RPMI7951 (cell line): ENCODE measurements at places on chromosomes 6 and 20.

- DNase-seq, result no peak
Measured at GRCh38 chr6:122676146-122676545, 65.9 kb downstream of the PKIB start.

DNA sequence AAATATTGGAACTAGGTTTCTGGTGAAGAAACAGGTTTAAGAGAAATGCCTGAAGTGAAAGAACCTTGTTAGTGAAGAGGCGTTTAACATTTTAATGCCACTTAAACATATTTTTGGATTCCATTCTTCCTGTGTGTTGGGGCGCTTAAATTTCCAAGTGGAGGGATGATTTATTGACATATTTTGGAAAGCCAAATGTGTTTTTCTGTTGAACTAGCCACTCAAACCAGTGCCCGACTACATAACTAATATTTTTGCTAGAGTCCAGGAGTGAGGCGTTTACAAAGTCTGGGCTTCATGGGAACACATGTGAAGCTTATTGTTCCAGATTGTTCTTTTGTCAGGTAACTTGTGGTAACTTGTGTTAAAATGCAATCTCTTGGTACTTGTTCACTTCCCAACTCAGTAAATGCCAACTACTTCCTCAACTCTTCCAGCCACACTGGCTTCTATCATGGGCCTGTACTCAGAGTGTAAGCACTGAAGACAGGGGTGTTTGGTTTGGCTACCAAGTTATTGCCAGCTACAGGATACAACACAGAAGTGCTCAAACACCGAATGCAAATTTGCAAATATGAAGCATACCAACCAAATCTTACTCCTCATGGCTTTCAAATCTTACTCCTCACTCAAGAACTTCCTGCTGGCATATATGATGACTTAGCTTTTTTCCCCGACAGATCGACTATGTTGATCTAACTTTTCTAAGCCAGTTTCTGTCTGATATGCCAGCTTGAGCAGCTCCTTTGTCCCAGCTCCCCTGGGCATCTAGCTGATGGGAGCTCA, 2.0 kb upstream of the ZNFX1 start:
- no peak for DNase-seq

GRCh38 chr6:78842953-78843352, 24.4 kb upstream of the IRAK1BP1 start:
- no peak for DNase-seq

DNA sequence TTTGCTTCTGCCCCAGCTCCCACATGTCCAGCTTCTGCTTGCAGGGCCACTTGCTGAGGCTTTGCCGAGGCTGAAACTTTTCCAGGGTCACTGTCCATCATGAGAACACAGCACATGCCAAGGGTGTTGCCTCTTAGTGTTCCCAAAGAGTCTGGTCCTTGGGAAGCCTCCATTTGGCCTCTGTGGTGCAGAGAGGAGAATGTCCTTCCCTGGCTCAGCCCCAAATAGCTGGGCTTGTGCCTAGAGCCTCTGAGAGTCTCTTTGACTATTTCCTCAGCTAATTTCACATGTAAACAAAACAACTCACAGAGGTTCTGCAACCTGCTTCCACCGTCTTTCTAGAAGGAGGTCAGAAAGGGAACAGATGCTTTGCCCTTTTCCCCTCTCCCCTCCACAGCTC, 40.4 kb upstream of the RAB23 start:
- DNase-seq, result peak; percentile 37

DNA sequence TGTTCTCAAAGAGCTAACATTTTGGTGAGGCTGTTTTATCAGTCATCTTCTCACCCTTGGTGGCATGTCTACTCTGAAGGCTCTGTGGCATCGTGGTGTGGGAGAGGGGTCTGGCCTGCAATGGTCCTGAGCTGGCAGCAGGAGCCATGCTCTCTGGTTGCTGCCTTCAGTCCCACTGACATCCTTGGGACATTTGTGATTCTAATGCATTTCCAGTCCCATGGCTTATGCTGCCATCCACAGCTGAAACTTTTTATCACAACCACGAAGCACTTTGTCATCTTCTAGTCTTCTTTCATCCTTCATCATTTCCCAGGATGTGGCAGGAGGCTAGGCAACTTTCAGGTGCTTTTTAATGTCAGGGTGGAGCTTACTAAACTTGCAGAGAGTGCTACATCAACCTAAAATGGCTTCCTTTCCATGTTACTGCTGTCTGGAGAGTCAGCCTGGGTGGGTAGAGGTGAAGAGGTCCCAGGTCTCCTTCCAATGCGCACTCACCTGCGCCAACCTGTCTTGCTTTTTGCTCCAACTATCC, 77.1 kb downstream of the GPR63 start:
- no peak for DNase-seq

GRCh38 chr6:166419717-166420116, 37.0 kb upstream of the MPC1 start:
- no peak for DNase-seq

DNA sequence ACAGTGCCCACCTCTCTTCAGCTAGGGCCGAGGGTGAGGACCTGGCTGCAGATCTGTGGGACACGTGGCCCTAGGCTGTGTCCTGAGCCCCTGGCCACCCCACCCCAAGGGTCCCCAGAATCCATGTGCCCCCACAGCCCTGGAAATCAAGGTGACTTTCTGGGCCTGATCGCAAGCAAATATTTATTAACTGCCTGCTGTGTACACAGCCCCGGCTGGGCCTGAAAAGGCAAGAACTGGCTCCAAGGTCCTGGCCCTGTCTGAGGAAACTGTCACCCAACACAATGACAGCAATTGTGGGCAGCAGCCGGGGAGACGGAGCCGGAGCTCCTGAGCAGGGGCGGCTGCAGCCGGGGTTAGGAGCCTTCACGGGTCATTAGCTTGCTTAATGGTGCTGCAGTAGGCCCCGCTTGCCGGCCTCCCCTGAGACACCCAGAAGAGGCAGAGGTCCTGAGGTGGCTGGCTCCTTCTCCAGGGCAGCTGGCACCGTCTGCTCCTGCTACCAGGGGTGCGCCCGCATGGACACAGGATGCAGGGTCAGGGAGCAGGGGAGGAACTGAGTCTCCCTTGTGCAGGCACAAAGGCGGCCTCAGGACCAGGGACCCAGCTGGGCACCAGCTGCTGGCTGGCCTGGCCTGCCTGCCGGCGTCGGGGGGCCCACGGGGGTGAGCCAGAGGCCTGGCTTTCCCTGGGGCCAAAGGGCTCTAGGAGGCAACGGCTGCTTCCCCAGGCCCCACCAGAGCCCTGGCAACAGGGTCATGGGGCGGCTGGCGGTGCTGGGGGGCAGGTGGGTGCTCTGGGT, 24.1 kb downstream of the NPEPL1 start:
- DNase-seq, result peak; percentile 90

- peak; percentile 66 for DNase-seq
Measured at GRCh38 chr6:110628330-110628729, 151.9 kb upstream of the SLC22A16 start.

- DNase-seq, result peak; percentile 63
Measured at GRCh38 chr6:15247500-15248450, 1.9 kb downstream of the JARID2 start.

GRCh38 chr6:62803094-62803493, 408.2 kb upstream of the FKBP1C start:
- DNase-seq, result no peak

- DNase-seq, result no peak
Measured at GRCh38 chr6:161238081-161238480, 35.8 kb downstream of the AGPAT4 start.

- no peak for DNase-seq
Measured at GRCh38 chr6:5557506-5557905, 296.2 kb downstream of the FARS2 start.

GRCh38 chr20:33604991-33605370, 57.1 kb upstream of the C20orf144 start:
- no peak for DNase-seq

GRCh38 chr6:111486921-111487320, 3.9 kb upstream of the REV3L start:
- peak; percentile 15 for DNase-seq

DNA sequence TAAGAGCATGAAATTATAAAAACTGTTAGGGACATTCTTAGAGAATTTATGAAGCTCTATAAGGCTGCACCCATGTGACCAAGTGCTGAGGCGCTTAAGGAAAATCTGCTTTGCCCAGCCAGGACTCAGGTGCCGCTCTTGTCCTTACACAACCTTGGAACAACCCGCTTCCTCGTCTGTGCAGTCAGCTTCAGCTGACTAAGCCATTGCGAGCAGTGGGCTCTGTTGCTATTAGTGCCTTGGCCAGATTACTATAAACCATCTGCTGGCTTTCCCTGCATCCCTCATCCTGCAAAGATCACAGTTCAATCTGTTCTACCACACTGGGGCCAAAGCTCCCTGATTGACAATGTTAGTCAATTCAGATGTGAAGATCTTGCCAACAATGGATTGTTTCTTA, 89.1 kb upstream of the E2F3 start:
- no peak for DNase-seq

DNA sequence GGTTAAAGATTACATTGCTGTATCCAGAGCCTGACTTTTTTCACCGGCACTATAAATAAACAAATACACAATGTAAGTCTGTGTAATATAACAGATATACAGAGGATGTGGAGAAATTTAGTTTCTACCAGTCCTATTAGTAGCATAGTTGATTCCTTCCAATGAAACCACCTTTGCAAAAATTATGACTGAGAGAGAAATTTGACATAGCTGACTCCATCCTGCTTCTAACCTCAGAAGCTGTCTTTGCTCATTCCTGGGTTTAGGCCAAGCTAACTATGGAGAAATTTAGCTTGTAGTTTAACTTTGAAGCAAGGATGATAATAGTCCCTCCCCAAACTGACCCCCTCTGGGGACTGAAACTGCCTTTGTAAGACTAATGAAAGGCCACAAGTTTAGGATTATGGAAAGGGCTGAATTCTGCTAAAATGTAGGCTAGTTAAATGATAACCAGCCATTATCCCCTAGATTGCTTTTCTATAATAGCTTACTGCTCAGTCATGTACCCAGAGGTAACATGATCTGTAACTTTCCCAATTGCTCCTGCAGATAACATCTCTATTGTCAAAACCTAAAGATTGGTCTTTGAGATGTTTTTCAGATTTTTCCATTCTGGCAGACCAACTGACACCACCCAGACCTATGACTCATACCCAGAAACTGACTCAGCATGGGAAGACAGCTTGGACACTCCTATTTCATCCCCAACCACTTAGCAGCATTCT, 172.8 kb upstream of the ARG1 start:
- peak; percentile 99 for DNase-seq

DNA sequence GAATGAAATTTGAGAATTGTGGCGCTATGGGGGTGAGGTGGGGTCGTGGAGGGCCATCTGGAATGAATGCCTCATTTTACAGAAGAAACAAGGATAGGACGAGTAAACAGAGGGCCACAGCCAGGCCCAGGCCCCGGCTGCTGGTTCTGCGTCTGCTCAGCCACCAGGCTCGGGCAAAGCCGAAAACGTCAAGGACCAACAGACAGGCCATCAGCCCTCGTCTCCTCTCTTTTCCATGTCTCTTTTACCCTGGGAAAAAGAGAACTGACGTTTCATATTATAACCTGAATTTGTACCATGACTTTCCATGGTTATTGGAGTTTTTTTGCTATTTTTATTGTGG, 212.4 kb upstream of the ARID1B start:
- DNase-seq, result no peak

DNA sequence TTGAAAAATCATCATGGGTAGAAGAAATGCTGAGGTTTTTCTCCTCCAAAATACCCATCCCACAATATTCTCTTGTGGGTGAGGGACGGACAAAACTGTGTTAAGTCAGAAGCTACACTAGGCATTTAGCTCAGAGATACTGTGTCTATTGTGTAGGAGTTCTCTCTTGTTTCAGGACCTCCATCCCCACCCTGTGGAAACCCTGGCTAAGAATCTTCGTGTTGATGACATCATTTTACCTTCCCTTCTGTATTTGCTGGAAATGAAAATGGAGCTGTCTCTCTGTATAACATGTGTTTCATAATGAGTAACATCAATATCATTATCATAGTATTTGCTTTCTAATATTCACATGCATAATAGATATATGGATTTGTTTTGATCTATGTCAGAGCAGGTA, 1193.0 kb upstream of the CITED2 start:
- DNase-seq, result no peak

GRCh38 chr20:37413379-37413778, 67.4 kb downstream of the SRC start:
- DNase-seq, result no peak

- no peak for DNase-seq
Measured at GRCh38 chr6:54115966-54116365, 4.7 kb downstream of the MLIP start.

GRCh38 chr6:129329678-129330077, 380.3 kb downstream of the ARHGAP18 start:
- DNase-seq, result no peak

DNA sequence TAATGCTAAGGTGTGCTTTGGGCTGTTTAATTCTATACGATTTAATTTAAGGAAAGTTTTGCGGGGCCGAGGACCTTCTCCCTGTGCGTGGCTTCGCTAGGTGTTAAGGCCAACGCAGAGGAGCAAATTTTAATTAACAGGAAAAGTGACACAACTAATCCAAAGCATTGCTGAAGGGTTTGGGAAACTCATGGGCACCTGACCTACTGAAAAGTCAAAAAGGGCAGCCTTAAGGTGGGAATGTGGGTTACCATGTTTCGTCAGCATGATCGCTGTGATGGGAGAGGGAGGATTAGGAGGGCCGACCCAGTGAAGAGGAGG, 415 bp upstream of the CUL9 start:
- DNase-seq, result no peak

GRCh38 chr6:153781306-153781705, 257.7 kb upstream of the OPRM1 start:
- DNase-seq, result no peak

- no peak for DNase-seq
Measured at GRCh38 chr6:155611742-155612141, 156.1 kb upstream of the NOX3 start.

DNA sequence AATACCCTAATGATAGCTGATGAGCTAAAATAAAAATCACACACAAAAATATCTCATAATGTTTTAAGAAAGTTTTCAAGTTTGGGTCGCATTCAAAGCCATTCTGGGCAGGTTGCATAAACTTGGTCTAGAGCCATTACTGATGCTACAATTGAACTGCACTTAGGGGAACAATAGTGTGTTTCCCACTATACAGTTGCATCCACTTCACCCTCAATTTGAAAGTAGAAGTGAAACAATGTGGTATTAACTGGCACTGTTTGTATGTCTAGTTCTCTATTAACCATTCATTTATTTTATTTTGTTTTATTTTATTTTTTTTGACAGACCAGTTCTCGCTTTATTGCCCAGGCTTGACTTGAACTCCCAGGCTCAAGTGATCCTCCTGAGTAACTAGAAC, 23.0 kb upstream of the STK38 start:
- DNase-seq, result no peak

GRCh38 chr6:82744286-82745015, 321.2 kb downstream of the UBE3D start:
- no peak for DNase-seq

GRCh38 chr20:1479831-1480595, 11.2 kb downstream of the SIRPB2 start:
- no peak for DNase-seq

- no peak for DNase-seq
Measured at GRCh38 chr6:159201336-159201735, 32.1 kb downstream of the FNDC1 start.
